ENCODE measurements at places on chromosomes 2 and 18.

GRCh38 chr18:74172697-74173433 lies 24.5 kb downstream of the TIMM21 start:
- no peak for DNase-seq

DNA sequence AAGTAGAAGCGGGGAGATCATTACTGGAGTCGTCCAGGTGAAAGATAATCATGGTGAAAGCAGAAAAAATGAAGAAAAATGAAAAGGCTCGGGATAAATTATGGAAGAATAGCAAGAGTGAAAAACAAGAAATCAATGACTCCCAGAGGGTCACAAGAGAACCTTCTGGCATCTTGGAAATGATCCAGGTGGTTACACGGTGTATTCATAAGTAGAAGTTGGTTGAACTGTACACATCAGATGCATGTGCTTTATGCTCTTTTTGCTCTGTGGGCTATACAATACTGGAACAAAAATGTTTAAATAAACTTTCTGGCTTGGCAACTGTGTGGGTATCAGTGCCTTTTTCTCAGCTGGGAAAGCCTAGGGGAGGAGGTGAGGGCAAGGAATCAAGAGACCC lies 348.9 kb downstream of the RND3 start:
- no peak for DNase-seq

DNA sequence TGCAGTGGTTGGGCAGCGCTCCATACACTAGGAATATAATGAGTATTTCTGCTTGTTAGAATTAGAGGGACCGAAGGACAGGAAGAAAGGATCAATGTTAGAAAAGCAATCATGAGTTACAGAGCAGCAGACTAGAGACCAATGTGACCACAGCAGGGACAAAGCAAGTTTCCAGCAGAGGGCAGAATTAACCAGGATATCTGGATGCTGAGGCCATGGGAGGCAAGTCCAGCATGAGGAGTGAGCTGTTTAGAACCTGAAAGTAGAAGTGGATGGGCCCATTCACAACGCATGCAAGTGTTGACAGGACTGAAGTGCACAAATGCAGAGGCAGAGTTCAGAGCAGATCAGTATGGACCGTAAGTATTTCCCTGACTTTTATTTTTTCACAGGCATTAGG lies 910.4 kb upstream of the GYPC start:
- no peak for DNase-seq

GRCh38 chr2:231170055-231170454 lies 28.4 kb upstream of the ARMC9 start:
- DNase-seq, result no peak

DNA sequence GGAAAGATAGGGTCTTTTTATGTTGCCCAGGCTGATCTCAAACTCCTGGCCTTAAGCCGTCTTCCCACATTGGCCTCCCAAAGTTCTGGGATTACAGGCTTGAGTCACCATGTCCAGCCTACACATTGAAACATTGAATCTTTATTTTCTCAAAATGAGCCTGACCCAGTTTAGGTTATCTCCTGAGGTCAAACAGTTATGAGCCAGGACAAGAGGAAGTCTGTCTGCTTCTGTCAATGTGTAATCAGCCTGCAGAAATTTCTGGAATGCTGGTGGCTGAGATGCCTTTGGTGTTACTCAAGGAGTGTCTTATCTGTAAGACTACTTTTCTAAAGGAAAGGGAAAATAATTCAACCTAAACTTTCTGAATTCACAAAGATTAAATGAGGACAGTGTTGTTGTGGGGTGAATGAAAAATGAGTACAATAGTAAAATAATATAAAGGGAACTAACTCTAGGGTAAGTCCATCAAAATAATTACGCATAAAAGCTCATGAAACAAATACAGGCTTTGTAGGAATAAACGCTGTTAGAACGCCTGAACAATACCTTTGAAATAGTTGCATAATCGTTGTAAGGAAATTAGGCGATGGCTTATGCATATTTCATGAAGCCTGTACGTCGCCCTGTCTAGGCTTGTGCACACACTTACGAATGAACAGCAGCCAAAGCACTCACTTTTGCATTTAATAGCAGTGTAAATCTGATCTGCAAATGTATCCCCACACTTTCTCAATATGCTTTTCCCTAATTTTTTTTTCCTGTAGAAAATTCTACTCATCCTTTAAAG lies 260.8 kb downstream of the RDH14 start:
- no peak for DNase-seq

DNA sequence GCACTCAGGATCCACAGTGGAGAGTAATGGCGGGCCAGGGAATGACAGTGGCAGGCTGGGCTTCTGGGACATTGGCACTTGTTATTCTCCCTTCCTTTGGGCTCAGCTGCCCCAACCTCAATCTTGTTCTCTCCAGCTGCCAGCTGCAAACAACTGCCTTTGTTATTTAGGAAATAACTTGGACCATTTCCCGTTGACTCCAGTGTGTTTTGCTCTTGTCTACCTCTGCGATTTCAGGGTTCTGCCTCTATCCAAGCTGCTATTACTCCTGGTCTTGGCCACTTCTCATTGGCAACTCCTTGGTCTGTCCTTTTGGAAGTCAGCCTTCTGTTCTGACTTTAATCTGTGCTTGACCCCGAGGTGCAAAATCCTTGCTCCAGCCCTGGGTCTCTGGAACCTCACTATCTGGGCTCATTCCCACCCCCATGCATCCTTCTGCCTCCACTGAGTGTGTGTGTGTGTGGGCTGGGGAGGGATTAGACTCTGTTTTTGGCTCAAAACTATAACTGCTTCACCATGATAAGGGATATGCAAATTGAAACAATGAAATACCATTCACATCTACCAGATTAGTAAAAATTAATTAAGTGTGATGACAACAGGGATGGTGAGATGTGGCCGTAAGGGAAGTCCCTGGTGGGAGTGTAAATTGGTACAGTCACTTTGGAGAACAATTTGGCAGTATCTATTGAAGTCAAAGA lies 134.1 kb upstream of the CXCR4 start:
- no peak for DNase-seq

GRCh38 chr2:8260213-8260612 lies 421.6 kb upstream of the ID2 start:
- DNase-seq, result no peak

- no peak for DNase-seq
Observed at GRCh38 chr2:40820319-40820718, 368.4 kb upstream of the SLC8A1 start.
